ENCODE measurements at places on chromosomes 3 and 15.

DNA sequence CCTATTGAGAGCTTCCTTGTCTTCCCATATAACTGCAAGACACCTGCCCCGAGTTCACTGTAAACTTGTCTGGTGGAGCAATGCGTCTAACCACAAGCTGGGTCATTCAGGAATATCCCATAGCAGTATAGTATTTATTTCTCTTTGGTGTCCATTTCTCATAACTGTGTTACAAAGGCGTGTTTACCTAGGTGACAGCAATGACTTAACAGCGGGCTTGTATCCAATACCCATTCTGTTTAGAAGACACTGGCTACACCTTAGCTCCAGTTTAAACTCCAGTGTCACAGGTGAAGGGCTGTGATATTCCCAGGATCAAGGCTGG is 24.3 kb downstream of the ATP10A start:
- no peak for DNase-seq

- no peak for DNase-seq
Measured at GRCh38 chr3:120852412-120852811, 55.6 kb upstream of the STXBP5L start.

DNA sequence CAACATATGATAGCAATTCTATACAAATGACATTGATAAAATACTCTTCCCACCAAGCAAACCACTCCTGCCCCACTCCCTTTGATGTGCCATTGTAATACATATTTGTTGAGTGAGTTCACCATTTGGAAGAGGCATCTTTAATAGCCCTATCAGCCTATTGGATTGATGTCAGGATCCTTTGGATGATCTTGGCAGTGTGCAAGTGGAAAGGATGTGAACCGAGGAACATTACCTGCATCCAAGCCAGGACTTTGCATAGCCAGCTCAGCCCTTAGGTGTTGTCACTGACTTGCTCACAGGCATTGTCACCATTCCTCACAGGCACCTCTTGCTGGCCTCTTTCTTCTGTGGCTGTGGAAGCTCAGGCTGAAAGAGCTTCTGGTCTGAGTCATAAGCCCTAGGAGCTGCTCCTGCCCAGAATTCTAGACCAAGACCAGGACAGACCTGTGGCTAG is 16.5 kb upstream of the TIMP4 start:
- DNase-seq = no peak

GRCh38 chr15:57862761-57863160 is 156.2 kb downstream of the POLR2M start:
- DNase-seq = no peak

- no peak for DNase-seq
Measured at GRCh38 chr15:63083541-63083940, 38.1 kb upstream of the LACTB start.

GRCh38 chr3:71226565-71227269 is 356.8 kb downstream of the FOXP1 start:
- peak; percentile 70 for DNase-seq

DNA sequence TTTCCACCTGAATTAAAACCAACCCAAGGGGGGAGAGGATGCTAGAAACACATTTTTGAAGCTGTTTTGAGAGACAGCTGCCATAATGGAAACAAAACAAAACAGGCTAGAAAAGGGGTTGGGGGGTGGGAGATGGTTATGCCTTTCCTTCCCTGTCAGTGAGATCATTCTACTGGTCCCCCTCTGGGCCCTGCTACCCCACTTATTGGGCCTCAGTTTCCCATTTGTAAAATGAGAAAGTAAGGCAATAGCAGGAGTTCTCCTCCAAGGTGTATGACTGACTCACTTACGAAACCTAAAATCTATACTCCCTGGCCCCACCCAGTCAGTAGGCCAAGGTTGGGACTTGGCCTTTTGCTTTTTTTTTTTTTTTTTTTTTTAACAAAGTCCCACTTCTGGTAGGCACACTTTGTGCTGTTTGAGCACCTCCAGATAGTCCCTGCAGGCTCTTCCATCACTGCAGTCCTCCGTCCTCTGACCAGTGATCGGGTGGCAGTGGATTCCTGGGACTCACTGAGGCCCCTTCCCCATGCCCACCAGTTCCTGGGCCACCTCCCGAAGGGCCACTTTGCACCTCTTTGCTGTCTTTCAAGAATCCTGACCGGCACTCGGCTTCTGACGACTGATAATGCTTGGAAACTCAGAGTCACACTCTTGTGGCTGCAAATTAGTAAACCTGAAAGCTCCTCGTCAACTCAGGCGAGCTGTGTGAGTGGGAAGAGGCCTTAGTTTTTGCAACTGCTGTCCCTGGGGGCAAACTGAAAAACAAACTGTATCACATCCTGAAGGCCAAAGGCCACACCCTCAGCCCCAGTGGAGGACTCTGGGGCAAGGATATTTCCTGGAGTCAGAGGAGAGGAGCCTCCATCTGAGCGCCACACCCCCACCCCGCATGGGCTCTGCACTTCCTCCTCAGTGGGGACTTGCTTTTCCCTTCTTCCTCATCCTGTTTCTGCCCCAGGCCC is 6.7 kb upstream of the PSTPIP1 start:
- DNase-seq = peak; percentile 51

DNA sequence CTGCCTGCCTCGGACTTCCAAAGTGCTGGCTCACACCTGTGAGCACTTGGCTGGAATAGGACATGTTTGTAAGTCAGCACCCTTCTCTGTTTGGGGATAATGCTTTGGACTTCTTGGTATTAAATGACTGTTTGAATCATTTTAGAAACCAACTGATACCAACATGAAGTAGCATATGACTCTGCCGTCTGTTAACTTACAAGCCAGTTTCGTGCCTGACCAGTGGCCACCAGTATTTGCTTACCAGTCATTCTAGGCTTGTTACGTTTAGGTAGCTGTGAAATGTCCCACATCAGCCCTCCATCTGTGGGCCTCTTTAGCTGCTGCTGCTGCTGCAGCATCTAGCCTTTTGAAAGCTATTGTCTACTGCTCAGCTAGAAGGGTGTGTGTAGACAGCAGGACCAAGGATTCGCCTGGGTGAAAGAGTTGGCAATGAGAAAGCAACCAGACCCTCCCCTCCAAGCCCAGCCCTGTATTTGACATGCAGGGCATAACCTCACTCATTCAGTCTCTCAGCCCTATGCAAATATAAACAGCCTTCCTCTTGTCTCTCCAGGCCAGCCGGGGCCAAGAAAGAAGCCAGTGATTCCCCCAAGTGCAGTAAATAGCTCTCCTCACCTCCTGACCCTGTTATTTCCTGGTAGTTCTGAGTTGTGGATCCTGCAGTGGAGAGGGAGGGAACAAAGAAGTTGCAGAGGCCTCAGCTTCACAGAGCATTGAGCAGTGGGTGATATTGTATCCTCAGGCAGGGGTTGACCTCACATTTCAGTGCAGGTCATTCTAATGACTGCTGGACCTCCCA is 51.0 kb downstream of the NKIRAS1 start:
- no peak for DNase-seq

GRCh38 chr15:88637436-88637835 is 1.4 kb upstream of the ISG20 start:
- DNase-seq = no peak

- no peak for DNase-seq
Measured at GRCh38 chr3:134309987-134310700, 59.5 kb upstream of the RYK start.

DNA sequence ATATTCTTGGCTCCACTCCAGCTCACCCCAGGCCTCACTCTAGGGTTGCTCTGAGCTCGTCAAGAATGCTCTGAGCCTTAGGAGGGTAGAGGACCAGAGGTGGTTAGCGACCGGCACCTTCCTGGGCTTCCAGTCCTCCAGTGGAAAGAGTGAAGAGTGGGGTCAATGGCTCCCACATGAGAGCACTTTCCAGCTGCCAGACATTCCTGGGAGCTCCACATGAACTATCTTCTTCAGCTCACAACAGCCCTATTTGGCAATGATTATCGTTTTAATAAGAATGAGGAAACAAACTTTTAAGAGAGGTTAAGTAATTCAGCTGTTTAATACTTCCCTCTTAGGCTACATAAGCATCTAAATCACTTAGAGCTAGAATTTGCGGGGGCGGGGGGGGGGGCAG is 139.3 kb downstream of the STT3B start:
- DNase-seq = no peak

DNA sequence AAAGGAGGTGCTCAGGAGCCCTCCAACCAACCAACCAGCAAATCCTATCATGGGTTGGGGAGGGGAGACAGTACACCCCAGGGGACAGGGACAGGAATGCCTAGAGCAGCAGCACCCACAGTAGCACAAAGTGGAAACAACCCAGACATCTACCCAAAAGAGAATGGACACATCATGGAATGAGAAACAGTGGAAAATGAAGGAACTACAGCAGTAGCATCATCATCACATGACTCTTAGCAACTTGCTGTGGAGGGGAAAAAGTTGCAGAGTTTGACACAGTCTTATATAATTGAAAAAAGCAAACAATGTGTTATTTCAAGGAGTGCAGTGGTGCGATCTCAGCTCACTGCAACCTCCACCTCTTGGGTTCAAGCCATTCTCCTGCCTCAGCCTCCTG is 11.0 kb downstream of the C3orf22 start:
- no peak for DNase-seq
